ENCODE measurements at places on chromosomes 7 and 10.

DNA sequence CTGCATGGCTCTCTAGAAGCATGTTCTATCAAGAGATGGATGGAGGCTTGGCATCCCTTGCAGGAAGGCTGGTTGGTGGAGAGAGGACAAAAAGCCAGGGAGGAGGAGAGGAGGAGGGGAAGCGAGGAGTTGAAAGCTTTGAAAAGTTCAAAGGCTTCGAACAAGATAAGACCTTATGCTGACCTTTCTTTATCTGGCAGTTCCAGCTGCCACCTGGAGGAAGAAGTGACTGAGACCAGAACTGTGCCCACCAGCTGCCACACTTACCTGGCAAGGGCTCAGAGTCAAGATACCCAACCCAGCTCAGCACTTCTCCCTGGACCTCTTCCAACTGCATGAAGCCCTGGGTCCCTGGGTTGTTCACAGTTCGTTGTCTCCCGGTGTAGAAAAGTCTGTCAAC is 14.8 kb downstream of the CCL24 start:
- DNase-seq = no peak

DNA sequence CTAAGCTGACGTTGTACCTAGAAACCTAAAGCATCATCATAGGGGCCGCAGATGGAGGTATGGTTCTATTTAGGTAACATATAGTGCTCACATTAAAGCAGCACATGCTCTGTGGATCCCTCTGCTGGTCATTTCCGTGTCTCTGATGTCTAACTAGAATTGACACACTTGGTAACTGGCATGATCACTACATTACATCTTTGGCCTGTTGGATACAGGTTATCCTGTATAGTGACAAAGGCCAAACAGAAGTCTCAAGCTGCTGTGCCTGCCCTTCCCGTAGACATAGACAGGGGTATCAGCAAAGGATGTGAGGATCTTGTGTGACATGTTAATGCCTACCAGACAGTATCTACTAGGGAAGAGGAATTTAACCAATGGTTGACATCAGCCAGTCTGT is 51.2 kb downstream of the KIF5B start:
- DNase-seq = no peak

DNA sequence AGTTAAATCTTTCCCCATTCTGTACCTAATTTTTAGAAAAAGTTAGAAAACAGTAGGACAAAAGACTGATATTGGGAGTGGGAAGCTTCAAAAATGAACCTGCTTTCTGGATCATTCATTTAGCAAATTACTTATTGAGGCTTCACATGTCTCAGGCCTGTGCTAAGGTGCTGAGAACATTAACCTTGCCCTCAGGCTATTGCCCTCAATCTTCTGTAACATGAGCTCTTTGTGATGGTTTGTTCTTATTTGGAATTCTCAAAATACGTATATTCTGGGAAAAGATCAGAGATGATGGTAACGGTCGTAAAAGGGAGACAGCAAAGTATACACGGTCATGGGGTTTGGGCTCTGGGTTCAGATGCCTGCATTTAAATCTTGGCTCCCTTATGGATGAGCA is 39.5 kb upstream of the PRKG1 start:
- no peak for DNase-seq

DNA sequence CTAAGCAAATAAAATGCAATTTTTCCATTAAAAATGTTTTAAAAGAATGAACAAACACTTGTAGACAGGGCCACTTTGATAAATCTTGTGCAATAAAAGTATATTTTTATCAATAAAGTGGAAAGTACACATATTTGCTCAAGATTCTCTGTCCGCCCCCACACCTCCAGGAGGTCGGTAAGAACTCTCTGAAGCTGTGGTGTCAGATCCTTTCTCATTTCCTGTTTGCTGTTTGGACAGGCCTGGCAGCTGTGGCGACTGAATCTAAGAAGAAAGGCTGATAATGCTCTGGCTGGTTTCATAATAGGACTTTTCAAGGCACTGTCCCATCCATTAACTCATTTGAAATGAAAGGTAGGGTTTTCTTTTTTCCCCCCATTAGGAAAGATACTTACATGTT is 15.3 kb upstream of the ASB4 start:
- no peak for DNase-seq

- no peak for DNase-seq
These were observed 31.0 kb downstream of the TES start for GRCh38 chr7:116241291-116241690.

- no peak for DNase-seq
These were observed 47.2 kb downstream of the CAMK1D start for GRCh38 chr10:12396567-12396966.

DNA sequence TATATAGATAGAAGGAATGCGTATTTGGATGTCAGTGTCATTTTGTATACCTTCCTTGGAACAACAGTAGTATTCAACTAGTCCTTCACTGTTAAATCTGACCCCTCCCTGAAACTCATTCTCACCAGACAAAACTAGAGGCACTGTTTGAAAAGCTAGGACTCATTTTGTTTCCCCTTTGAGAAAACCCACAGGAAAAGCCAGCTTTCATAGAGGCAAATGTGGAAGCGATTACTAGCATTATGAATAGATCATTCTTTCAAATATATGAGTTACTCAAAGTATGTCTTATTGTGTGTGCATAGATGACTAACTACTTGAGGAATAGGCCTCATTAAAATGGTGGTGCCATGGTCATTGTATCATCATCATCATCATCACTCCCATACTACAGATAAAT is 1.9 kb upstream of the ASB15 start:
- no peak for DNase-seq
